Stimulated activated CD4-positive, alpha-beta T cell treated with anti-CD3 and anti-CD28 coated beads, Interleukin-12 subunit alpha, Interleukin-12 subunit beta, amount 100 ng/mL, for 24 hours (primary cell): ENCODE measurements at places on chromosomes 5 and 9.

GRCh38 chr5:170522211-170523141 lies 18.7 kb downstream of the KCNIP1 start:
- no peak for DNase-seq

GRCh38 chr5:68033961-68034571 lies 181.5 kb upstream of the PIK3R1 start:
- DNase-seq: no peak

GRCh38 chr5:2272039-2272438 lies 389.3 kb upstream of the IRX4 start:
- DNase-seq: no peak

GRCh38 chr9:90287567-90288274 lies 354.9 kb downstream of the DIRAS2 start:
- no peak for DNase-seq

DNA sequence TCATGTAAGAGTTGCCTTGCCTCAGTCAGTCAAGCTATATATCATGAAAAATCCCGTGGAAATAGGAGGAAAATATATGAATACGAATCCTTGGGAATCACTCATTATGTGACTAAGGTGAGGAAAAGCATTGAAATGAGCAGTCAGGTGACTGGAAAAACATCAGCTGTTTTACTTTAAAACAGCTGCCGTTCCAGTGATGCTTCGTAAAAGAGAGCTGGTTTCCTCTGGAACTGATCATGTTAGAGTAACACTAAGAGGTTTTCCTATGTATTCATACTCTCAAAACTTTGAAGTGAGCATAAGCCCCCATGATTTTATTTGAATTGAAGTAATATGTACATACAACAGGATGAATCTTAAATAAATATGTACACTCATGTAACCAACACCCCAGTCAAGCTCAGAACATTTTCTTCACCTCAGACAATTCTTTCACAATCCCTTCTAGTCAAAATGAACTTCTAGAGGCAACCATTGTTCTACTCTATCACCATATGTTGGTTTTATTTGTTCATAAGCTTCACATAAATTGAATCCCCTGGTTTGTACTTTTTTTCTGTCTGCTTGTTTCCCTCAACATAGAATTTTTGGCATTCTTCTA lies 107.7 kb downstream of the SLC25A46 start:
- no peak for DNase-seq

DNA sequence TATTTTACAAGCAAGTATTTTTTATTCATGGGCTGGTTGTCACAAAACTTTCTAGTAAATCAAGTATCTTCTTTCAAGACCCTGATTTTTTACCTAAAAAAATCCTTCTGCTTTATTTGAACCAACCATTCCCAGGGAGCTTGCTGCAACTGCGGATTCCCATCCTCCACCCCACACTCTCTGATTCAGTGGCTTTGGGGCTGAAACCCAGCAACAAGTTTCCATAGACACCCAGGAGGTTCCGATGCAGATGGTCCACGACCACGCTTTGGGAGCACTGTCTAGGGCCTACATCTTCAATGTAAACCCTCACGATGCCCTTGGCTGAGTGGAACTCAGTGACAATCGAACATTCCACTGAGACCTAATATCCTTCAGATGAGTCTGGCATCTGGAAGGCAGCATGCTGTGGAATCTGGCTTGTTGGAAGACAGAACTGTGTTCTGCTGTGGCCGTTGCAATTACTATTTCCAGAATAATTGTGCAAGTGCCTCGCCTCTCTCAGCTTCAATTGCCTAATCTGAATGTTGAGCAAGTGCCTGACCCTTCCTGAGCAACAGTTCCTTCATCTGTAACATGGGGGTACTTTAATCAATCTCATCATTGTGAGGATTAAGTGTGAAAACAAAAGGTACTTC lies 105.1 kb downstream of the INSYN2B start:
- DNase-seq: no peak

DNA sequence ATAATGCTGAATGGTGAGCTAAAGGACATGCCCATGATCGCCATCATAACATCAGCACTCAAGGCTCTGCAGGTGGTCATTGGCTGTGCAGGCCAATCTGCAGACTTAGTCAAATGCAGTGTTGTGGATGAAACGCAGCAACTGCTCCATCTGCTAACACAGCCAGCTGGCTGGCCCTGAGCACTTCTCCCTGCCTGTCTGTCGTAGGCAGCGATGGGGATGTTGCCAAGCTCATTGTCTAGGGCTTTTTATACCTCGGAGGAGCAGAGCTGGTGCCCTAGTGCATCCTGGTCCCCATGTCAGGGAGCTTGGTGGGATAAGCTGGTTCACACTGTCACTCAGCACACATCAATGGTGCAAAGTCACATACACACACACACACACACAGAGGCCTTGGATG lies 189.4 kb downstream of the TENT4A start:
- no peak for DNase-seq

GRCh38 chr9:4144869-4145268 lies 155.0 kb downstream of the GLIS3 start:
- DNase-seq: no peak

DNA sequence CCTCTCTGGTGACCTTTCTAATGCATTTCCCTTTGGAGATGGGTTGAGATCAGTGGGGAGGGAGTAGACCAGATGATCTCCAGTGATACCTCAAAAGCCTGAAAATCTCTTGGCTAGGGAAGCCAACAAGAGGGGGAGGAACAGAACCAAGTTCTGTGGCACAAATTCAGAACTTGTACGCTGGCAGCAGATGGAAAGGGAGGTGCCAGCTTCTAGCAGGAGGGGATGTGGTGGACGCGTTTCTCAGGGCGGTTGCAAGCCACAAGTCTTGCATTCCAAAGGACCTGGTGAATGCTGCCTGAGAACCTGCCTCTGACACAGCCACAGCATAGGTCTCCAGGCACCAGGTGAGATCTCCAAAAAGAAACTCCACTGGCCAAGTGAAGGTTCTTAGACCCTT lies 13.4 kb downstream of the SLIT3 start:
- no peak for DNase-seq

- no peak for DNase-seq
Measured at GRCh38 chr5:8347984-8348383, 479.0 kb downstream of the MTRR start.

GRCh38 chr5:52708463-52708862 lies 79.3 kb upstream of the ITGA1 start:
- no peak for DNase-seq

DNA sequence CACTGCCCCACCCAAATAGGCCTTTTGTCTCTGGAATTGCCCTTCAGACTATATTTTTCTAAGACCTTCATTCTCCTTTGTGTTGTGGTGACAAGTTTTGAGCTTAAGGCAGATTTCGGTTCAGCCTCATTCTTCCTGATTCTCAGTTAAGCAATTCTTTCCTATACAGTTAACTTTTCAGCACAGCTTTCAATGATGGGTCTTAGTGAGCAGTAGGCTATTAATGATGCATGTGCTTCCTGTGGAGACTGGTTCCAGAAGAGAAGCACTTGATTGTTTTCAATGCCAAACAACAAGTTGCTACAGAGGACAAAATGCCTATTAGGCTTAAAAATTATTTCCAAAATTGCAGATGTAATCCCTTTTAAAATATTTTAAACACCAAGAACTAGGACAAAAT lies 47.7 kb upstream of the TLX3 start:
- DNase-seq: no peak

DNA sequence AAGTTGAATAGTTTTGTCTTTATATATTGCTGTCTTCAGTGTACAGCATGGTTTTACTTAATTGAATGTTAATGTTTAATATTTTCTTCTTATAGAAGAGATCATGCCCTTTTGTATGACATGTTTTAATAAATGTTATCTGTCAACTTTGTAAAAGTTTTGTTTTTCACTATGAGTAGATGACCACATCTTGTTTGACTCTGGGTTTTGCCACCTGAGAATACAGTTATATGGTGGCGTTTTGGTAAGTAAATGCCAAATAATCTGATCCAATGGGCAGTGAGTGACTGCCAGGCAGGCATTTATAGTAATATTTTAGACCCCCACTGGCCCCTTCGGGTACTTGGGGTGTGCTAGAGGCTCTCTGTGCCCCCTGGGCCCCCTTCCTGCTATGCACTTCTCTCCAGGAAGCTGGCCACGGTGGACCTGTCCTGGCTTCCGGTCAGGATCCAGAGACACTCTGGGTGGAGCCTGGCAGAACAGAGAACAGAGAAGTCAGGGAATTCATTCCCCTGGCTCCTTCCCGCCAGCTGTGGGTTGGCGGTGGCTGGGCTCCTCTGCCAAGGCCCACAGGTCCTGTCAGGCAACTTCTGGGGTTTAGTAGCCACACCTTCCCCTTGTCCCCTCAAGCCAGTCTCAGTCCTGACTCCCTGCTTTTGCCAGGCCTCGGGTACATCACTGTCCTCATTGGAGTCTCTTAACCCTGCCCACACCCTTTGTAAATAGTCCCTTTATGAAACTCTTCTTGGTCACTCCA lies 22.2 kb upstream of the ZBTB34 start:
- DNase-seq: no peak

DNA sequence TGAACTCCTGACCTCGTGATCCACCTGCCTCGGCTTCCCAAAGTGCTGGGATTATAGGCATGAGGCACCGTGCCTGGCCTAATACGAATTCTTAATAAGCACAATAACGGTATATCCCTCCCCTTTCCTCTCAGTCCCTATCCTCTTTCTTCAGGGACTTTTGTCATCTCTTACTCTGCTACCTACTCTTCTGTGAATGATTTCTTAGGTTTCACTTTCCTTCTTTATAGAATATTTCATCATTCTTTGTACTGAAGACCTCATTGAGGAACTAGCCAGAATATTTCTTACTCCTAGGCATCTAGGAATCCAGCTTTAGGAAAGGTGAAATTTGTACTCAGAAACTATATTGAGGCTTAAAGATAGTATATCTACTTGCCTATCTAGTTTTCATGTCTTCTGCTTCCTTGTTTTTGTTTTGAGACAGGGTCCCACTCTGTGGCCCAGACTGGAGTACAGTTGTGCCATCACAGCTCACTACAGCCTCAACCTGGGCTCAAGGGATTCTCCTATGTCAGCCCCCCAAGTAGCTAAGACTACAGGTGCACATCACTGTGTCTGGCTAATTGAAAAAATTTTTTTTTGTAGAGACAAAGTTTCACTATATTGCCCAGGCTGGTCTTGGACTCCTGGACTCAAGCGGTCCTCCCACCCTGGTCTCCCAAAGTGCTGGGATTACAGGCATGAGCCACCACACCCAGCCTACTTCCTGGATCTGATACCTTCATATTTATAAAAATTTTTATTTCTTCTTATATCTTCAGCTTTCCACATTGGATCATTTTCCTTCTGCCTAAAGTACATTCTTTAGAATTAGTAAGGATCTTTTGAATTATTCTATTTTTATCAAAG lies 69.7 kb downstream of the GPBP1 start:
- DNase-seq: no peak

DNA sequence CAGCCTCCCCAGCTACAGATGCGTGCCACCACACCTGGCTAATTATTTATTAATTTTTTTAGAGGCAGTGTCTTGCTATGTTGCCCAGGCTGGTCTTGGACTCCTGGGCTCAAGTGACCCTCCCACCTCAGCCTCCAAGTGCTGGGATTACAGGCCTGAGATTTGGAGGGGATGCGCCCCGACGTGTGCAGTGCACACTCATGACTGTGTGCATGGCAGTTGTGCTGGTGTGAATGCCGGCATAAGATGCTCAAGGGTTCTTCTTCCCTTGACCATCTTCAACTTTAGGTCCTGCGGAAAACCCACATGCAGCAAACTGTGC lies 3.5 kb upstream of the SLC34A1 start:
- DNase-seq: no peak

GRCh38 chr5:112583166-112583565 lies 154.5 kb upstream of the APC start:
- no peak for DNase-seq

- DNase-seq: no peak
Measured at GRCh38 chr5:88677943-88678769, 204.8 kb downstream of the MEF2C start.

GRCh38 chr9:82880336-82881050 lies 182.4 kb downstream of the RASEF start:
- DNase-seq: no peak

DNA sequence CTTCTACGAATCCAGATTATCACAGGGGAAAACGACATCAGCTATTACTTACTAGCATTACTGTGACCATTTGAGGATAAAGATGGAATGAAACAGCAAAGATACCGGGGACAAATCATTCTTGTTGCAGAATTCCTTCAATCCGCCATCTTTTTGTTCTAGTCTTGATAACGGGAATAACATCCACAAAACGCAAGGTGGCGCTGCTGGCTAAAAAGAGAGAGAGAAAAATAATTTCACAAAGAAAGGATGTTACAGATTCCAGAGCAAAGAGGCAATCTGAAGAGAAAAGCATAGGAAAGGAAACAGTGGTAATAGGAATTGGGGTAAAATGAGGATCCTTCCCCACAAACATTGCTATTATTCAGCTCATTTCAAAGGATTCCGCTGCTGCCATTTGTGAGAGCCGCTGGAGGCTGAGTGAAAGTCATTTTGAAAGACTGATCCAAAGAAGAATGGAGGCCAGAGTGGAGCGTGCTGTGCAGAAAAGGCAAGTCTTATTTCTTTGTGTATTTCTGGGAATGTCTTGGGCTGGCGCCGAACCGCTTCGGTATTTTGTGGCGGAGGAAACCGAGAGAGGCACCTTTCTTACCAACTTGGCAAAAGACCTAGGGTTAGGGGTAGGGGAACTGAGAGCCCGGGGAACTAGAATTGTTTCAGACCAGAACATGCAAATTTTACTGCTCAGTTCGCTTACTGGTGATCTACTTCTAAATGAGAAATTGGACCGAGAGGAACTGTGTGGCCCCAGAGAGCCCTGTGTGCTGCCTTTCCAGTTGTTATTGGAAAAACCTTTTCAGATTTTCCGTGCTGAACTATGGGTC lies at the start of gene PCDHB7:
Gene PCDHB7 (plus strand): TSS at position 264 of the 824 bp plus-strand sequence. CDS start 192 bp downstream, at position 456.
- no peak for DNase-seq

DNA sequence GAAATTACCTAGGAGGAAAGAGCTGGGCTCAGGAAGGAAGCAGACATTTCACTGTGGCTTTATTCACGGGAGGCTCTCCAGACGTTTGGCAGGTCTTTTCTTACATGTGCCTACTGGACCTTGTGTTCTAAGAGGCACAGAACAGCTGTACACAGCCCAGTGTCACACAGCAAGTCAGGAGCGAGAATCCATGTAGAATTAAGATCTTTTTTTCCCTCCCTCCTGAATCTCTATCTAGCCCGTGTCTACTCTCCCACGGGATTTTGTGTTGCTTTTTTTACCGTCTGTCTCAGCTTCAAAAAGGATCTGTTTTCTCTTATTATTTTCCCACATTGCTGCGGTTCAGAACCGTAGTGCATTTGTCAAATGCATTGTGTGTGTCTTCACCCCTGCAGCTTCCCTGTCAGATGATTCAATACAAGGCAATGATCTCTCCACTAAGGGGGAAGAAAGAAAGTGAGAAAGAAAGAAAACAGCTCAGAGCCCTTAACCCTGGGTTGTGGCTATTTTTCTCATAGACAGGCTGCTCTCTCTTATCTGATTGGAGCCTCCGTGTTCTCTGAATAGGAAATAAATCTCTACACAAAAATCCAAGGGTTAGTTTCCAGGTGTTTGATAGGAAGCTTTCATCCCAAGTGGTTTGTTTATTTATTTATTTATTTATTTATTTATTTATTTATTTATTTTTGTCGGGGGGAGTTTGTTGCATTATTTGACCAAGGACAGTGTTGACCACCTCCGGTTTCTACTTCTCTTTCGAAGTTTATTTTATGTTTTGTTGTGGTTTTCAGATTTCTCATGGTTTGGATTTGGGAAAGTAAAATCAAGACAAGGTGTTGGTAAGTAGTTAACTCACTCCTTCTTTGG lies 191.0 kb downstream of the NTRK2 start:
- DNase-seq: no peak

GRCh38 chr9:7146582-7146981 lies 388.8 kb downstream of the KDM4C start:
- DNase-seq: no peak

- no peak for DNase-seq
Measured at GRCh38 chr5:140321796-140322195, 18.9 kb upstream of the PFDN1 start.

GRCh38 chr9:97382099-97382718 lies 29.7 kb upstream of the TDRD7 start:
- no peak for DNase-seq
